ENCODE measurements at places on chromosomes 7 and 10. TPM values are rescaled to one million over a fixed set of nuclear protein-coding genes. Genes with fewer than 3 reads are reported as not detected.

The CDNF gene
- 0.11 TPM for total RNA-seq

The ANK3 gene
- 12.4 TPM for total RNA-seq

- DNase-seq, result no peak
Observed at GRCh38 chr10:102045292-102045691, 10.7 kb downstream of the ARMH3 start.

DNA sequence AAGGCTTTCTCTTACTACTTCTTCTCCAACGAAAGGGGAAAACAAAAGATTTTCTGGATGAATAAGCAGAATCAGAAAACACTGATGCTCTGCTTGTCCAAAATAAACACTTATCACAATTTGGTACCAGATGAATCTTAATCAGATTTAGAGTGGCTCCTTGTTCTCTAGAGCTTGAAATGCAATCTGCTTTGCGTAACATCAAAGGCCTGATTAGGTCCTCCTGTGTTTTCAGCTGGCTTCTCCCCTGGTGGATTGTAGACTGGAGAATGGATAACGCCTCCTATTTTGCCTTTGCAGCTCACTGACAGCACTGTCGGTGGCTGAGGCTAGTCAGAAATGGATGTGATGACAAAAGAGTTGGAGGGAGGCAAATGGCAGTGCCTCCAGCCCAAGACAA, 91.2 kb downstream of the FAM13C start:
- no peak for DNase-seq

GRCh38 chr10:14545827-14546226, 215.1 kb upstream of the FRMD4A start:
- DNase-seq, result peak; percentile 36

All from pulmonary artery endothelial cell (primary cell).